ENCODE measurements at places on chromosomes 2 and 18.

GRCh38 chr2:85536479-85536878 lies 2.5 kb upstream of the MAT2A start:
- no peak for DNase-seq

- no peak for DNase-seq
Observed at GRCh38 chr2:161842736-161843433, 218.7 kb downstream of the SLC4A10 start.

GRCh38 chr18:56662902-56663301 lies 11.7 kb downstream of the WDR7 start:
- no peak for DNase-seq

DNA sequence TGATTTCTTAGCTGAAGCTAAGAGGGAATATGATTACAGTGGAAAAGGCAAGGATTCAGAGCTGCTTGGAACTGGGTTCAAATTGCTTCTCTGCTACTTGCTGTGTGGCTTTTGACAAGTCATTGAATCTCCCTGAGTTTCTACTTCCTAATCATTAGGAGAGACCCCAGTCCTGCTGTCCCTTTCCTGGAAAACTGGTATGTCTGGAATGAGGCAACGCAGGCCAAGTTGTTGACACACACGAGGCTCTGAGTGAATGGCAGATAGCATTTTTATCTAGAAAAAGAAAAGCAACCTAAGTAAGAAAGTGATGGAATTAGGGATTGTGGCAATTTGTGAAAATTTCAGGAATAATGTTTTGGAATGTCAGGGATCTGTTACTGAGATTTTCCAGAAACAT lies 123.6 kb downstream of the LPIN1 start:
- no peak for DNase-seq

DNA sequence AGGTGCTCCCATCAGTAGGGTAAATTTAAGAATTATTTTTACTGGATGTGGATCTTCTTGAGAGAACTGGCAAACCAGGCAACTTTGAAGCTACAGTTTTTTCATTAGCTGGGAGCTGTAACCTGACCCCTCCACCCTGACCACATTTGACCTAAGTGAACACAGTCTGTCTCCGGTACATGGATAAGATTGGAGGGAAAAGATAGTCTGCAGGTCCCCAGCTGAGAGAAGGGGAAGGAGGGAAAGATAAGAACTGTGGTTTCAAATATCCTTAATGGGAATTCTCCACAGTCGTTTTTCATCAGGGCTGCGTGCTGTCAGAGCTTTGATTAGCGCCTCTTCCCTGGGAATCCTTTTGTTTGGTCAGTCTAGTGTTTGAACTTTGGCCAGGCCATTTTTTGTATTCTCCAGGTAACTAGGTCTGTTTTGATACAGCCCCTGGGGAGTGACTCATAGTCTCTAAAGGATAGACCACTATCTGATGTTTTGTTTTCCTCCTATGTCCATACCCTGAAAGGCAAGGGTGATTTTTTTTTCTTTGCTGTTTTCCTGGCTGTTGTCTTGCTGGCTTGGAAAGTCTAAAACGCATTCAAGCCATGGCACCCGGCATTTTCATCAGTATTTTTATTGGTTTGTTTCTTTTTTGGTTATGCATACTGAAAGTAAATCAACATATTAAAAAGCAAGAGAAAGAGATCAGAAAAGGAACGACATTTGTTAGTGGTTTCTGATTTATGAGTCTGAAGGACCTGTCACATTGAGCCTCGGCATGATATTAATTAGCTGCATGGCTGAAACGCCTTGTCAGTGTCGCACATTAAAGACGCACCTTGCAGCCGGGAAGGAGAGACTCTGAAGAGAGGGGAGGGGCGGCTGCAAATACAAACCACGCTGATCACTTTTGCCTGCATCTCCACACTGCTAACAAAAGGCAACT lies 183.4 kb upstream of the FN1 start:
- DNase-seq, result peak; percentile 71

DNA sequence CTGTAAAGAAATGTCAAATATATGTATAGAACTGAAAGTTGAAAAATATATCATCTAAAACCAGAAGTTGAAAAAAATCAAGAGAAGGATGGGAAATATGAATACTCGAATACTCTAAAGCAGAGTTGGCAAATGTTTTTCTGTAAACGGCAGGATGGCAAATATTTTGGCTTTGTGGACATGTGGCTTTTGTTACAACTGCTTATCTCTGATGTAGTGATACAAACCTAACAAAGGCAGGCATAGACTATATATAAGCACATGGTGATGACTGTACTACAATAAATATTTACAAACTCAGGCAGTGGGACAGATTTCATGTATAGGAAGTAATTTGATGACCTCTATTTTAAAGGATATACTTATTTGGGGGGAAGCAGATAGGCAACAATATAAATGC lies 224.6 kb upstream of the LRRTM4 start:
- no peak for DNase-seq

DNA sequence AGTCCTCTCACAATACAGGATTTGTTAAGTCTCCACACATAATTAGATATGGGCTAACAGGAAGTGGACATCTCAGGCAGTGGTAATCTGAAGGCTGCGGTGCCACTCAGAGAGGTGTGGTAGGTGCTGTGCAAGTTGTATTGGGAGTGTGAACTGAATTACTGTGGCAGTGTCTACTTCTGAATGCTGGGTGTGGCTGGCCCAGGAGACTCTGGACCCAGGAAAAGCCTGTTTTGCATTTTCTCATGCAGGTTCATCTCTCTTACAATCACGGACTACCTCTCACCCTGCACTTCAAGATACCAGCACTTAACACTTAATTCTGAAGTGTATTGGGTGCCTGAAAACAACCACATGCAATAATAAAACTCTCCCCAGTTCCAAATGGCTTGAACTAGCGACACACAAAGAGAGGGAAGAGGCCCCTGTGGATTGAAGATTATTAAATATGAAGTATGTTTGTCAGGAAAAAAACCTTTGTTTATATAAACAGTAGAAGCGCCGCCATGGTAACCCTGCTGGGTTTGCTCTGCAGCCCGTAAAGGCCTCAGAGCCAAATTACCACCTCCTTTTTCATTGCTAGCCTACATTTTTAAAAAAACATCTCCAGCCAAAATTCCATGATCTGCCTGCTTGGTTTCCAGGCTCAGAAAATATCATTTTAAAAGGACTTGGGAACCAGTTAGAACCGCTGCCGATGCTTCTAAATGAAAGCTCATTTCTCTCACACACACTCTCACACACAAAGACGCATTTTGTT lies 77.5 kb downstream of the GFPT1 start:
- DNase-seq, result peak; percentile 79

GRCh38 chr2:48098539-48098938 lies 192.2 kb upstream of the FBXO11 start:
- DNase-seq, result no peak

DNA sequence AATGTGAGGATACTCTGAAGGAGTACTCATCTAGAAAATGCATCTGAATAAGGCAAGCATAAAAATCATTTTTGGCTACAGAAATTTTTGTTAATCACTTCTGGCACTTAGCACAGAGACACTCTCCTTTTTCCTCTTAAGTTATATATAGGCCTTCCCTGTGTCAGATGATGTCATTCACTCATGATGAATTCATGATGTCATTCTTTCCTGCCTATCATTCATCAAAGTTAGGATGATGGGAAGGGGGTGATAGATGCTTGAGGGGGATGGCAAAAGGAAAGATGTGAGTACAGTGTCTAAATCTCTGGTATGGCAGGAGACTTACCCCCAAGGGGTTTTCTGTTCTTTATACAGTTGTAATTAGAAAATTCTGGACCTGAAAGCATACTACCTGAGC lies 42.0 kb downstream of the MAP3K20 start:
- no peak for DNase-seq

DNA sequence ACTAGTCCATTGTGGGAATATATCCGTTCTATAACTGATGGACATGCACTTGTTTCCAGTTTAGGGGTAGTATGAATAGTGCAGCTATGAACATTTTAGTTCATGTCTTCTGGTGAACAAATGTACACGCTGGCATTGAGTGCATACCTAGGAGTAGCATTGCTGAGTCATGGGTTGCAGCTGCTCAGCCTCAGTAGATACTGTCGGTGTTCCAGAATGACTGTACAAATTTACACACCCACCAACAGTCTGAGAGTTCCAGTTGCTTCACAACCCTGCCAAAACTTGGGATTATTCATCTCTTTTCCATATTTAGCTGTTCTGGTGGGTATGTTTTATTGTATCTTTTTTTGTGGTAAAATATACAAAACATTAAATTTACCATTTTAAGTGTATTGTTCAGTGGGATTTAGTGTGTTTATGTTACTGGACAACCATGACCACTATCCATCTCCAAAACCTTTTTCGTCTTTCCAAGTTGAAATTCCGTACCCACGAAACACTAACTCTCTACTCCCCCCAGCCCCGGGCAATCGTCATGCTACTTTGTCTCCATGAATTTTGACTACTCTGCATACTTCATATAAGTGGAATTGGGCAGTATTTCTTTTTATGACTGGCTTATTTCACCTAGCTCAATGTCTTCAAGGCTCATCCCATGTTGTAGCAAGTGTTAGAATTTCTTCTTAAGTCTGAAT lies 281.0 kb downstream of the PRKCE start:
- DNase-seq, result no peak

DNA sequence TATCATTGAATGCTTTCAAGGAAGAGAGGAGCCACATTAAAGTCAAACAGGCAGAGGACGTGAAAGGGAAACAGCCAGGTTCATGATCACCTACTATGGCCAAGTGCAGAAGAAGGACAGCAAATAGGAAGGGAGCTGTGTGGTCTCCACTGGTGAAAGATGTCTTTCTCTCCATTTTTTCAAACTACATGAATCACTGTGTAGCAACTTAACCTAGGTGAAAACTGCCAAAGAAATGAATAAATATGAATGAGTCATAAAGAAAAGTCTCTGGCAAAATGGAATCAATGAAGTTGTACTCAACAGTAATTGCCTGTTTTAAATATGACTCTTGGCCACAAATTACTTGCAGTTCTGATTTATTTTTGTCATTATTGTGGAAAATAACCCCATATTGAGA lies 452.6 kb upstream of the PKDCC start:
- no peak for DNase-seq

- DNase-seq, result no peak
Observed at GRCh38 chr2:219722276-219722879, 94.9 kb downstream of the SLC4A3 start.

GRCh38 chr2:162945785-162946184 lies 107.2 kb upstream of the KCNH7 start:
- no peak for DNase-seq

Data from COR-L47 (cell line).